KG1 (cell line): ENCODE measurements at places on chromosomes 12 and 14.

- no peak for DNase-seq
These were observed 83.9 kb downstream of the PAPOLA start for GRCh38 chr14:96586056-96586455.

DNA sequence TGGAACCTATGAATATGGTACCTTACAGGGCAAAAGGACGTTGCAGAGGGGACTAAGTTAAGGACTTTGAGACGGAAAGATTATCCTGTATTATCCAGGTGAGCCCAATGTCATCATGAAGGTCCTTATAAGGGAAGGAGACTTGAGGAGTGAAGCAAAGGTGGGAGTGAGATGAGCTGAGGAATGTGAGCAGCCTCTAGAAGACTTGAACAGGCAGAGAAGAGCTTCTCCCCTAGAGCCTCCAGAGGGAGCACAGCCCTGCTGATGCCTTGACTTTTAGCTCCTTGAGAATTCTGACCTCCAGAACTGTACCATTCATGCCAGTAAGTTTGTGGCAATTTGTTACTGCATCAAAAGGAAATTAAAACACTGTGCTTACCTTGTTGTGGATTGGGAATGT, 41.8 kb upstream of the DCD start:
- DNase-seq: no peak

DNA sequence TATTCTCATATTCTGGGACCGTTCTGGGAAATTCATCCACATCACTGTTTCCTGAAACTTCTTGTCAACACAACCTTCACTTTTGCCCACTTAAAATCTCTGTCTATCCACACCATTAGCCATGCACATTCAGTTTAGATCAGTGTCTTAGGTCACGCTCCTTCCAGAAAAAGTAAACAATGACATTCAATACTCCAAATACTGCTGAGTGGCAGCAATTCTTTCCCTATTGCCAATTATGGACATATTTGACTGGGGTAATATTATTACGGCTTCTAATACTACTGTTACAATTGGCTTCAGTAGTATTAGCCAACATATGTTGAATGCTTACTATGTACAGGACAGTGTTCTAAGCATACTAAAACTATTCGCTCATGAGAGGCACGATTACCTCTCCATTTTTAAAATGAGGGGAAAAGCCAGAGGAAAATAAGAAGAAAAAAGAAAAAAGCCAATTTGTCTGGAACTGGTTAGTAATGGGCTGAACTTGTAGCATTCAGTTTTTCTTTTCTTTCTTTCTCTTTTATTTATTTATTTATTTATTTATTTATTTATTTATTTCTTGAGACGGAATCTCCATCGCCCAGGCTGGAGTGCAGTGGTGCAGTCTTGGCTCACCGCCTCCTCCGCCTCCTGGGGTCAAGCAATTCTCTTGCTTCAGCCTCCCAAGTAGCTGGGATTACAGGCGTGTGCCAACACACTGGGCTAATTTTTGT, 23.4 kb downstream of the LTBR start:
- DNase-seq: no peak

GRCh38 chr14:51859131-51859530, 1.3 kb upstream of the GNG2 start:
- DNase-seq: no peak

DNA sequence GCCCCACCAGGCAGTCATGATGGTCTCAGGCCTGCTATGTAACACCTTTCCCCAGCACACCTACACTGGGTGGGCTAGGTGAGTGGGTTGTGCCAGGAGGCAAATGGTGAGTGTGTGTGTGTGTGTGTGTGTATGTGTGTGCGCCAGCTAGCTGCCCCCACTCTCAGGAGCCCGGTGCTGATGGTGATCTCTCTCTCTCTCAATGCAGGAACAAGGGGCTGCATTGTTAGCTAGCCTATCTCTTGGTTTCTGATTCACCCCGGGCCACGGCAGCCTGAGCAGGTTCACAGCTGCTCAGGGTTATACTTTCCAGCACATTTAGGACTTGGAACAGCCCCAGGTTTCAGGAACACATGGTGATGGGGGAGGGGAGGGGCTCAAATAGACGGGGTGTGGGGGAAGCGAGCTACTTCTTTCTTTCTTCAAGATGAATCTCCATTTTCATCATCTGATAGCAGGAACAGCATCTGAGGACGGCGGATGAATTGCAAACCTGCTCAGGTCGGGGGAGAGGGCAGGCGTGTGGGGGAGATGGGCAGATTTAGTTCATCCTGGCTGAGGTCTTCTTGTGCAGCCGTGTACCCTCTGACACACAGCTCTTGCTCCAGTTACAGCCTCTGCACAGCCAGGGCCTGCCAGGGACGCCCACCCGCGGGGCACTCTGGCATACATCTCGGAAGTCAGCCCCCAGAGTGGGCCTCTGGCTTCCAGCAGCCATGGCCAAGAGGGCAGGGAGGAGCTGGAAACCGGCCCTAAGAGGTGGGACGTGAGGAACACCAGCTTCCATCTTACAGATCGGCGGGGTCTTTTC, 137.6 kb downstream of the ZFP36L1 start:
- no peak for DNase-seq

DNA sequence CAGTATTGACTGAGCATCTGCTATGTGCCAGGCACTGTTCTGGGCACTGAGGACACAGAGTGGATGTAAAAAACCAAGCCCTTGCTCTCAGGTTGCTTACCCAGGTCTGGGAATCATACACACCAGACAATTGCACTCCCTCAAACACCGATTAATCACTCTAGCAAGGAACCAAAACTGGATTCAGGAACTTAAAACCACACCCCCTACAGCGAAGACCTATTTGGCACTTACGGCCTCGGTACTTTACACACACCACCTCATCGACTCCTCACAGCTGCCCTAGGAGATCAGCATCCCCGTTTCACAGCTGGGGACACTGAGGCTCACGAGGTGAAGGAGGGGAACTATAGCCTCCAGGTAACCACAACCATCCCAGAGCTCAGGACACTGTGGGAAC, 1.6 kb downstream of the GLTP start:
- DNase-seq: no peak

GRCh38 chr14:74438351-74438915, 12.4 kb upstream of the SYNDIG1L start:
- DNase-seq: no peak

- DNase-seq: no peak
These were observed 85.5 kb upstream of the PTHLH start for GRCh38 chr12:28057856-28058615.

DNA sequence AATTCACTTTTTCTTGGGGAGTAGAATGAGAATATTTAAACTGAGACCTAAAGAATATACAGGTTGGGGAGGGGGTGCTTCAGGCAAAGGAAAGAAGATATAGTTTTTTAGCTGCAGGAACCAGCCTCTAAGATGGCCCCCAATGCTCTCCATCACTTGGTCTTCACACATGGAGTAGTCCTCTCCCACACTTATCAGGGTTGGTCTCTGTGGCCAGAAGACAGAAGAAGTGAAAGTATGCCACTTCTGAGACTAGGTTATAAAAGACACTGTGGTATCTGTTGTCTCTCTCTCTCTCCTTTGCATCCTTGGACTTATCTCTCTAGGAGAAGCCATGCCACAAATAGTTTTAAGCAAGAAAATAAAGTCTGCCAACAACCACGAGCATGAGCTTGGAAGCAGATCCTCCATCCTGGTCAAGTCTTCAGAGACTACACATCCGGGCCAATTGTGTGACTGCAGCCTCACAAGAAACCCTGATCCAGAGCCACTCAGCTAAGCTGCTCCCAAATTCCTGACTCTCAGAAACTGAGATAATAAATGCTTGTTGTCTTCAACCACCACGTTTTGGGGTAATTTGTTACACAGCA, 18.0 kb downstream of the PUS7L start:
- DNase-seq: no peak

- no peak for DNase-seq
These were observed 236.3 kb downstream of the SLC25A21 start for GRCh38 chr14:36935976-36936678.

- no peak for DNase-seq
These were observed 27.4 kb downstream of the SRRM4 start for GRCh38 chr12:119008691-119009221.

- no peak for DNase-seq
These were observed 44.4 kb upstream of the ALG10 start for GRCh38 chr12:33977887-33978286.

GRCh38 chr12:75378354-75378753, 12.5 kb upstream of the GLIPR1L2 start:
- no peak for DNase-seq

DNA sequence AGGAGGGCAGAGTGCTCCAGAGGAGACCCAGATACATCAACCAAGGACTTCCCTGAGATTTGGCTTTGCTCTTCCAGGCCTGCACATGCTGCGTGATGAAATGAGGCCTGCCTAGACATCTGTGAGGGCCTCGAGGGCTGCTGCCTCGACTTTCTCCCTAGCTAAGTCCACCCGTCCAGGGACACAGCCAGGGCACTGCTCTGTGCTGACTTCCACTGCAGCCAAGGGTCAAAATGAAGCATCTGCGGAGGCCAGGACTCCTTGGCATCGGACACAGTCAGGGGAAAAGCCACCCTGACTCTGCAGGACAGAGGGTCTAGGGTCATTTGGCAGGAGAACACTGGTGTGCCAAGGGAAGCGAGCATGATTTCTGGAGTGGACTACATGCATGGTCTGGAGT, 10.7 kb downstream of the SLC25A47 start:
- no peak for DNase-seq

DNA sequence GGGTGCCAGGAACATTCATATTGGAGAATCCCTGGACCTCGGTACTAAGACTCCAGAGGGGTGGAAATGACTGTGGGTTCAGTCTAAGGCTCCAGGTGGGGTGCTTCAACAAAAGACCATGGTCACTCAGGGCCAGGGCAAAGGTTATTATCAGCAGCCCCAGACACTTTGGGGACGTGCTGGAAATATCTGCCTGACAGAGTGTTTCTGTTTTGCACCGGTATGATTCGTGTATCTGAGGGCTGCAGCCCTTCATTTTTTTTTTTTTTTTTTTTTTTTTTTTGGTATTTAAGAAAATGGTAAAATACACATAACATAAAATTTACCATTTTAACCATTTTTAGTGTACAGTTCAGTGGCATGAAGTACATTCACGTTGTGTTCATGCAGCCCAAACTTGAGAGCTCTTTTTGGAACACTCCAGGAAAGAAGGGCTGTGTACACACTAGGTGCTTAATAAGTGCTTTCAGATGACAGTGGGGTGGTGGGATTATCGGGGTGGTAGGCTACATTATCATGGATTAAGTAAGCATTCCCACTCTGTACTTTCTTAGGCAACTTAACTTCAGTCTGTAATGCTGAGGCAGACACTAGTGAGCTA, 120.3 kb downstream of the CHST11 start:
- no peak for DNase-seq

DNA sequence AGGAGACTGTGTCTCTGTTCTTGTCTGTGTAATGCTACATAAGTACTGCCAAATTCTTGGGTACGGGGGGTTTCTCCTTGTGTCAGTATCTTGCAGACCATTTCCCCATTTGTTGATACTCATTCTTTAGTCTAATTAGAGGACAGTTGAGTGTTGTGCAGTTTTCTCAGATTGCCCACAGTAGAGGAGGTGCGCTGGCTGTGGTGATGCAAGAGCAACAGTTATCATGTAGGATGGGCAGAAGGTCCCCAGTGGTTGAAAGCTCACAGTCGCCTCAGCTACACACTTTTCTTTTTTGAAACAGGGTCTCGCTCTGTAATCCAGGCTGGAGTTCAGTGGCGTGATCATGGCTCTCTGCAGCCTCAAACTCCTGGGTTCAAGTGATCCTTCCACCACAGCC, 37.8 kb upstream of the ATP2A2 start:
- no peak for DNase-seq

DNA sequence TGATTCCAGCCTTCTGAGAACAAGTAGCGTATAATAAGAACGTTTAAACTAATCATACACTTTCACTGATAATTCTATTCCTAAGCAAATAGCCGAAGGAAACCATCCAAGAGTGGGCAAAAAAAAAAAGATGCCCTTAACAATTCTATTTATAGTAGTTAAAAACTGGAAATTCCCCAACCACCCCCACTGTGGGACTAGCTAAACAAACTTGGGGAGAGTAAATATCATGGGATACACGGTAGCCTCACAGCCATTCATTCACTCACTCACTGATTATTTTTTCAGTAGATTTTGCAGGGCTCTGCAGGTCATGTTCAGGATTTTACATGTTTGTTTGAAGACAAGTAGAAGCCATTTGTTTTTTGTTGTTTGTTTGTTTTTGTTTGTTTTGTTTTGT, 197.0 kb downstream of the ETV6 start:
- no peak for DNase-seq

DNA sequence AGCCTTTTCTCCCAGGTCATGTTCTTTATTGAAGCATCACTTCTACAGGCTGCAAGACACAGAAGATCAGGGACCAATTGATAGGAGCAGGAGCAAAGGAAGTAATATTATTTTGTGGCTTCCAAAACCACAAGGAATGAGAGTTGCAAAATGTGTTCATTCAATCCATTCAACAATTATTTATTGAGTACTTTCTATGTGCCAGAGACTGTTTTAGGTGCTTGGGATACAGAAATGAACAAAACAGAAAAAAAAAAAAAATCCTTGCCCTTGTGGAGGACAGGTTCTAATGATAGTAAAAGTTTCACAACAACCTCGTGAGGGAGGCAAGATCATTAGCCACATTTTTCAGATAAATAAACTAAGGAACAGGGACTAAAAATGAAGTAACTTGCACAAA, 20.1 kb upstream of the DACT1 start:
- DNase-seq: no peak

- no peak for DNase-seq
These were observed 2.5 kb downstream of the PPP1R12A start for GRCh38 chr12:79932357-79932756.

- no peak for DNase-seq
These were observed 72.6 kb downstream of the PDE6H start for GRCh38 chr12:15045451-15045850.

DNA sequence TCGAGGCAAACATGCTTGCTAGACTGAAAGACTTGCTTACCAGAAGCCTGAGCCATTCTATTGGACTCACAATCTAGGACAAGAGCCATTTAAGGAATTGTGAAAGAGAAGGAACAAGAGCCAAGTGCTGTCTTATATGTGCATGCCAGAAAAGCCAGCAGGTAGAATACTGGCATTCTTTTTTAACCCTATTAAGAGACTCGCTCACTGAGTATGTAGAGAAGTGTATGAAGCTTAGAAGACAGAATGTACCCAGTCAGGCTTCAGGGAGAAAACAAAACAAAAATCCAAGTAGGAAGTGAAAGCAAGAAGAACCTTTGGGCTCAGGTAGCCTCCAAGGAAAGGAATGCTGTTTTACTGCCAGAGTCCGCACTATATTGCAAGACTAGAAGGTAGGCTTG, 65.9 kb downstream of the DCAF5 start:
- no peak for DNase-seq

GRCh38 chr12:43858991-43859390, 23.1 kb downstream of the TMEM117 start:
- no peak for DNase-seq

DNA sequence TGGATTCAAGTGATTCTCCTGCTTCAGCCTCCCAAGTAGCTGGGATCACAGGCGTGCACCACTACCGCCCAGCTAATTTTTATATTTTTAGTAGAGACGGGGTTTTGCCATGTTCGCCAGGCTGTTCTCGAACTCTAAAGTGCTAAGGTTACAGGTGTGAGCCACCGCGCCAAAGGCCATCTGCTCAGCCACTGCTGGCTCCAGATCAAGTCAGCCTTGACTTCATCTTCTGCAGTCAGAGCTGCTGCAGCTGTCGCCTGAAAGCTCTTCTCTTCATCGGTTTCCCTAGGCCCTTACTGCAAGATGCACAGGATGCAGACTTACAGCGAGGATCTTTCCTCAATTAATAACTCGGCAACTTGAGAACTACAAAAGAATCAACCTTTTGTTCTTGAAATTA, 66.8 kb downstream of the CLIP1 start:
- DNase-seq: no peak

- no peak for DNase-seq
These were observed 20.1 kb downstream of the DENND5B start for GRCh38 chr12:31570880-31571279.
